Stimulated activated CD8-positive, alpha-beta memory T cell treated with anti-CD3 and anti-CD28 coated beads, Interleukin-12 subunit alpha, Interleukin-12 subunit beta, amount 100 ng/mL, for 4 hours (primary cell): ENCODE measurements at places on chromosomes 7 and 10.

DNA sequence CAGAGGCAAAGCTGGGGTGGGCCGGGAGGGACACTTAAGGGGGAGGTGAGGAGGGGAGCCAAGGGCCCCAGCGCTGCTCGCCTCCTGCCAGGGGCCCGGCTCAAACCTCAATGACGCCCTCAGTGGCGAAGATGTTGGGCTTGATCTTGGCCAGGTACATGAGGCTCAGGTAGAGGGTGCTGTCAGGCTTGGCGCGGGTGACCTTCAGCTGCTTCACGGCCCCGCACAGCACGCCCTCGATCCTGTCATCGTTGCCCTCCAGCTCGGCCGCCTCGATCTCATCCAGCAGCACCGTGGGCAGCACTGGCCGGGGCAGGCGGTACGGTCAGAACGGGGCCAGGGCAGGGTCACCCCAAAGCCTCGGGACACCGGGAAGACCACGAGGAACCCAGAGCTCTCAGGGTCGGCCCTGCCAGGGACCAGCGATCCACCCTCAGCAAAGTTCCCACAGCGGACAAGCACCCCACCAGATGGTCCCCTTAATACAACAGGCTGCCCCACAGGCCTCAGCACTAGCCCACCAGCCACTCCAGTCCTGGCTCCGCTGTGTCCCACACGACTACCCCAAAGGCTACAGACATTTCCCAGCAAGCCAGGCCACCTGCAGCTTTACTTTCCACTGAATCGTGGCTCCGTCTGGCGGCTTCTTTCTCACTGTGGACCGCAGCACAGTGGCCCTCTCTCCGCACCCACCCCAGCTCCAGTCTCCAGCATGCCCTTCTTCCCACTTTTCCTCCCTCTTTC, 4.0 kb downstream of the INTS1 start:
- DNase-seq = no peak

DNA sequence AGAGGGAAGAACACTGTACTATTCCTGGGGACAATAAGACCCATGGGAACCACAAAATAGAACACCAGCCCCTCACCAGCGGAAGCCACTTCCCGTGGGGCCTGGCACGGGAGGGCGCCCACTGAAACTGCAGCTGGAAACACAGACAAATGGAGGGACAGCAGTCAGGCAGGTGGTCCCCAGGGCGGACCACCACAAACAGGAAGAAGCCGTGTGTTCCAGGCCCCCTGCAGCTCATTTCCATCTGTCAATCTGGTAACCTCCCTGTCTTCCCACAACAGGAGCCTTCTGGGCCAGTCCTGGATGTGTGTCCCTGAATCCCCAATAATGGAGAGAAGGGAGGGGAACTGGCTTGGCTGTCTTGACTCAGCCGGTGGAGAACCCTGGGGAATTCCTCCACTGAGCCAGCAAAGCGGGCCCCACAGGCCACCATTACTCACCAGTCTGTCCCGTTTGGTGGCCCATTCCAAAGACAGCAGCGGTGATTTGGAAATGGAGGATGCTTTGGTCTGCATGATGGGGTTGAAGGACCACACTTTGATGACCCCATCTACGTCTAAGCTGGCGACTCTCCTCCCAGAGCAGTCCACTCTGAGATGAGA, 16.7 kb downstream of the WDR91 start:
- DNase-seq = no peak

DNA sequence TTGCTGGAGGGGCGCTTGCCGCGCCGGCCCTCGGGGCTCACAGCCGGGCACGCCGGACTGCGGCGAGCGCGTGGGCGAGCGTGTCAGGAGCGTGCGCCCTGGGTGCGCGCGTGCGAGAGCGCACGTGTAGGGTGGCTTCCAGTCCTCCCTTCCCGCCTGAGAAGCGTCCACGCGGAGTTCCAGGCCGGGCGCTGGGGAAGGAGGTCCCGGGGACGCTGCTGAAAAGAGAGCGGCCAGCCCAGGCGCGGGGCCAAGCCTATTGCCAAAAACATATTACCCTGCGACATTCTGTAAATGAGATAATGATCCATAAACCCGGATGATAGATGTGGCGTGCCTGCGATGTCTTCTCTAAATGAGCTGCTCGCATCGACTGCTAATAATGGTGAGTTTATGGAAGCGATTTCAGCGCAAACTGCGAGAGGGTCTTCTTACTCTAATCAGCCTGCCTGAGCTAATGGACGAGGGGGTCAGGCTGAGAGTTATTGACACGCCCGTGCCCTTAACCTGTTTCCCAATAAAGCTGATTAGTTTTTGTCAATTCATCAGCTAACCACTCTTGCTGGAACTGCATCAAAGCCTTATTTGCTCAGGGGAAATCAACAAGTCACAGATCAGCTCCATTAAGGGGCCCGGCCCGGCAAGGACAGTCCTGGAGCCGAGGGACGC, 8.0 kb upstream of the MNX1 start:
- no peak for DNase-seq

GRCh38 chr10:88129013-88129412, 265.6 kb downstream of the PTEN start:
- no peak for DNase-seq

GRCh38 chr7:92611735-92612134, 21.5 kb upstream of the FAM133B start:
- no peak for DNase-seq

DNA sequence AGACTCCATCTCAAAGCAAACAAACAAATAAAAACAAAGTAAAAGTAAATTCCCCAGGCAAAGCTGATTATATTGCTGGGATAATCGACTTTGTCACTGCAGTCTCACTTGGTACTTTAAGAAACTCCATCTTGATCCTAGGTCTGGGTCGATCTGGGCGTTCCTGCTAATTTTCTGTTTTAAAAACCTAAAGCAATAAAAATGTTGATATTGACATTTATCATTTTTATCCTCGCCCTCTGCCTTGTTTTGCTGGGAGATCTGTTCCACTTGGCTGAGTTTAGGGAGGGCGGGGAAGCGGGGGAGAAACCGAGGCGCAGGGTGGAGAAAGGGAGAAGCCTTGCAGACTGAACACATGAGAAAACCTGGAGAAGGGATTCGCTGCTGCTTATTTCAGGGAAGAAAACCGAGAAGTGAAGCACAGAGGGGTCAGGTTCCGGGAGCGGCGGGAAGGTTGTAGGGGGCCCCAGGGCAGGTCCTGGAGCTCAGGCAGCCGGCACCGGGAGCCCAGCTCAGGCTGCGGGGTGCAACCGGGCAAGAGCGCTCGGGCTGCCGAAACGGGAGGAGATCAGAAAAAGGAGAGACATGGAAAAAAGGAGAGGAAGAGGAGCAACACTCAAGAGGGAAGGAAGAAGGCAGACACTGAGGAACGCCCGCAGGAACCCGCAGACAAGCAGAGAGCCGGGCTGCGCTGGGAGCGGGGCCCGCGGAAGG, 27.3 kb upstream of the KMT2C start:
- DNase-seq = no peak

DNA sequence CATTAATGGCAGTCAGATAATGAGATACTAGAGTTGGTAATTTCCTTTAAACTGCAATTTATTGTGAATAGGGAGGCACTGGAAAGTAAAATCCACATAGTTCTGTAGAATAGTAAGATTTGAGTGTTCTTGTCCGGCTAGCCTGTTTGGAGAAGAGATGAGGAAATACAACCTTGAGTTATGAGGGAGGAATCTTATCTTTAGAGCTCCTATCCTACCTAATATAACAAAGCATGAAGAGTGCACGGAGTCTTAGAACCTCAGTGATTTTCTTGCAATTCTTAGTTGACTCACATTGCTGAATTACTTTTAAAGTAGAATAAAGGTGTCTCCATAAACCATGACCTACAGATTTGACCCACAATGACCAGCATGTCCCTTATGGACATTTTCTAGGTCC, 73.4 kb downstream of the ATAD1 start:
- DNase-seq = no peak

DNA sequence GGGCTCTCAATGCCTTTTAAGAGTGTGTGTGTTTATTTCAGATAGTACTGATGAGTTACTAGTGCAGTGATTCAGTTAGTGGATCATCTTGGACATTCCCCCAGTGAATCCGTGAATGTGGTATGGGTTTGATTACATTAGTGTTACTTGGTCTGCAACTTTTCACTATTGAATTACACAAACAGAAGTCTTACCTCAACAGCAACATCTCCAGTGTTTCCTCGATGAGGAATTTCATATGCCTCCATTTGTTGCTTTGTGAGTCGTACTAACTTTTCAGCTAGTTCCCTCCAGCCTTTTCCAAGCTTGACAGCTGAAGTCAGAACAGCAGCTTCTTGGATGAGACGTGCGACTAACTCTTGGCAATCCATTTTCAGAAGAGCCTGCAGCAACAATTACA, 63.2 kb downstream of the MACC1 start:
- DNase-seq = no peak

DNA sequence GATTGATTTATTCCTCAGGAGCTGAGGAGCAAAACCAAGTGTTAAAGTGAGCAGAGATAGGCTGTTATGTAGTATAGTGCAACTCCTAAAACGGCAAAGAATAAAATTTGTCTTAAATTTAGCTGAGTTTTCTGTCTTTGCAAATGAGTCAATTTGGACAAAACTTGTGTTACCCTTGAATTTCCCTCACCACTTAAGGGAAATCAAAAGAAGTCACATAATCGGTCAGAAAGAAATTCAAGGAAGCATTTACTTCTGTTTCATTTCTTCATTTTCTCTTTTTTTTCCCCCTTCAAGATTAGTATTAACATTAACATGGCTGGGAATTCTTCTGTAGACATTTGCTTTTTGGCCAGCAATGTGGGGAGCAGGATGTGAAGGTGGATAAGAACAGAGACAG, 13.9 kb downstream of the LSMEM1 start:
- no peak for DNase-seq

GRCh38 chr10:13072339-13072738, 27.6 kb upstream of the OPTN start:
- no peak for DNase-seq

- no peak for DNase-seq
Observed at GRCh38 chr7:78095549-78095948, 297.0 kb downstream of the PHTF2 start.

DNA sequence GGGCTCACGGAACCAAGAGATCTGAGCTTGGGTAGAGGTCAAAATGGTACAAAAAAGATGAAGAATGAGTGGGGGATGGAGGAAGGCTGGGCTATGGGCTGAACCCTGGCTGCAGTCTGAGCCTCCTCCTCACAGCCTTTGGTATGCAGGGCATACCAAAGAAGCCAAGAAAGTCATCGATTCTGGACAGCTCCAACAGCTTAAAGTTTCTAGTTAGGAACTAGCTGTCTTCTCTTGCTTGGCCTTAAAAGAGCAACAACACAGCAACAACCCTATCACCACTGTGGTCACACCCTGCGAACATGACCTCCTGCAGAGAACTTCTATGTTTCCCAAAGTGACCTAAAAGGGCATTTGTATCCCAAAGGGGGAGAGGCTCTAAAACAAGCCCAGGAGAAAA, 126.1 kb upstream of the EFCAB10 start:
- DNase-seq = no peak

GRCh38 chr7:12210179-12211053, 678 bp upstream of the TMEM106B start:
- peak; percentile 22 for DNase-seq

GRCh38 chr7:131586259-131586658, 29.8 kb upstream of the PODXL start:
- no peak for DNase-seq

- no peak for DNase-seq
Observed at GRCh38 chr7:79854621-79855020, 280.0 kb upstream of the GNAI1 start.

GRCh38 chr7:158955146-158955870, 99.0 kb downstream of the DYNC2I1 start:
- DNase-seq = no peak

GRCh38 chr7:1234881-1235500, 2.3 kb downstream of the UNCX start:
- no peak for DNase-seq
